Activated CD4-positive, alpha-beta T cell treated with anti-CD3 and anti-CD28 coated beads, Interleukin-2, amount 10 ng/mL, durations not matched to agents 7 days and 5 days (primary cell): ENCODE measurements at places on chromosomes 2 and 18. TPM values are rescaled to one million over a fixed set of nuclear protein-coding genes. Genes with fewer than 3 reads are reported as not detected.

DNA sequence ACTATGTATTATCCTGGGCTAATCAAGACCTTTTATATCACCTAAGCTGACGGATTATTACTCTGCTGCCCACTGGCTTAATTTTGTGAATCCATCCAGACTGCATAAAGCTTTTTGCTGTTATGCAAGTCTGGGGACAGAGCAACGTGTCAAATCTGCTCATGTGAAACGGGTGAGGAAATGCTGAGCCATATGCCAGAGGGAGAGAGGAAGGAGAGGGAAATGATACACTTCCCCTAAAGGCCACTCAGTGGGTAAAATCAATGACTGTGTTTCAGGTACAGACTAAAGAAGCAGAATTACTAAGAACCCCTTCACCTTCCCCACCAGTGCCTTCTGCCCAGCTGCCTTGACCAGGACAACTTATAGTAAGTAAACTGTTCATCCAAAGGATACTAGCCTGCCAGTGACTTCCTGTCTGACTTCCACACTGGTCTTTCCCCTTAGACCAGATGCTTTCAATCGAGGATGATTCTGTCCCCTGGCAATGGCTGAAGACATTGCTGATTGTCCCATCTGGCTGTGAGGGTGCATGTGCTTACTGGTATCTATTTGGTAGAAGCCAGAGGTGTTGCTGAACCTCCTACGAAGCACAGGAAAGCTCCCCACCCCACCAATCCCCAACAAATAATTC, 43.0 kb downstream of the STAT1 start:
- H3K4me1 ChIP-seq: peaks cover 64% of the 10 kb centered on the region
- H3K27me3 ChIP-seq: no peaks in the 10 kb centered on the region
- DNase-seq: no peak
- H3K36me3 ChIP-seq: peaks cover 86% of the 10 kb centered on the region

GRCh38 chr2:28435241-28435640, 42.6 kb downstream of the FOSL2 start:
- no peaks in the 10 kb centered on the region for H3K36me3 ChIP-seq
- peaks cover 30% of the 10 kb centered on the region for H3K4me1 ChIP-seq
- no peak for DNase-seq
- H3K27ac ChIP-seq: no peak overlapping the region
- no peaks in the 10 kb centered on the region for H3K27me3 ChIP-seq

Gene PARD3B
- total RNA-seq: 0.50 TPM

GRCh38 chr2:59791004-59791618, 762.3 kb downstream of the BCL11A start:
- no peak overlapping the region for H3K27ac ChIP-seq
- no peaks in the 10 kb centered on the region for H3K36me3 ChIP-seq
- no peak for DNase-seq
- no peak overlapping the region for H3K4me3 ChIP-seq
- no peaks in the 10 kb centered on the region for H3K4me1 ChIP-seq

- no peaks in the 10 kb centered on the region for H3K27me3 ChIP-seq
- no peaks in the 10 kb centered on the region for H3K36me3 ChIP-seq
- DNase-seq: no peak
- no peak overlapping the region for H3K4me3 ChIP-seq
- H3K27ac ChIP-seq: no peak overlapping the region
Observed at GRCh38 chr2:121232626-121233265, 52.3 kb downstream of the TFCP2L1 start.

DNA sequence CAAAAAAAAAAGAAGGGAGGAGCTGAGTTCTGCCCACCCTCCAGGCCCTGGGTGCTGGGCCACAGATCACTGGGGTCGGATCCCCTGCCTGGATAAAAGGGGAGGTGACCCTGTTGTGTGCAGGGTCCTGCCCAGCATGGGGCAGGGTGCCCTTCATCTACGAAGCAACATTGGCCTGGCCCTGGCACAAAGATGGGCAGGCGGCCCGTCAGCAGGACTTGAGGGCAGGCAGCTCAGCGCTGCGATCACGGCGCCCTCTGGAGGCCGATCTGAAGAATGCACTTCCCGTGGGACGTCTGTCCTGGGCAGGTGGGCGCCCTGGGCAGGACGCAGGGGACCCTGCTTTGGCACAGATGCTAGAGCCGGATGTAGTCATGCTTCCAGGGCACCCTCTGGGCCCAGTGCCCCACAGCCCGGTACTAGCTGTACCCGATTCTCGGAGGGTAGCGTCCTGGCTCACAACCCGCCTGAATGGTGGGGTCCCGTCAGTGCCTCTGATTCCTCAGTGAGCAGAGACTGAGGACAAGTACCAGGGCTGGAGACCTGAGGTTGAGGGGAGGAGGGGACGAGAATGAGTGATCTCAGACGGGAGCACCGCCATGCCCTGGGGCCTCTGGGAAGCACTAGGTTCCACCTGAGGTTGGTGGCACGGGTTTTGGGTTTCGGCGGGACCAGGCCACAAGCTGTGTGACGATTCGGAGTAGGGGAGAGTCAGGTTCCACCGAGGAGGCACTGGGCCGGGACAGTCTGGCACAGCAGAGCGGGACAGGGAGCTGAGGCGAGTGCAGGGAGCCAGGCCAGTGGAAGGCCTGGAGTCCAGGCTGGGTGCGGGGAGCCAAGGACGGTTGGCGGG, 18.0 kb downstream of the ARID5A start:
- no peak overlapping the region for H3K4me3 ChIP-seq
- peaks cover 28% of the 10 kb centered on the region for H3K4me1 ChIP-seq
- peak overlapping the region; percentile 62 for H3K27ac ChIP-seq

Gene GRB14
- not detected for total RNA-seq

- H3K27me3 ChIP-seq: peaks cover 7% of the 10 kb centered on the region
- DNase-seq: peak; percentile 21
- no peaks in the 10 kb centered on the region for H3K36me3 ChIP-seq
- peak overlapping the region; percentile 67 for H3K27ac ChIP-seq
Observed at GRCh38 chr2:201909961-201910361, 103.6 kb downstream of the CDK15 start.

- no peak for DNase-seq
- no peaks in the 10 kb centered on the region for H3K4me1 ChIP-seq
- no peaks in the 10 kb centered on the region for H3K36me3 ChIP-seq
- H3K27me3 ChIP-seq: no peaks in the 10 kb centered on the region
Observed at GRCh38 chr2:171271971-171272436, 111.3 kb upstream of the TLK1 start.

DNA sequence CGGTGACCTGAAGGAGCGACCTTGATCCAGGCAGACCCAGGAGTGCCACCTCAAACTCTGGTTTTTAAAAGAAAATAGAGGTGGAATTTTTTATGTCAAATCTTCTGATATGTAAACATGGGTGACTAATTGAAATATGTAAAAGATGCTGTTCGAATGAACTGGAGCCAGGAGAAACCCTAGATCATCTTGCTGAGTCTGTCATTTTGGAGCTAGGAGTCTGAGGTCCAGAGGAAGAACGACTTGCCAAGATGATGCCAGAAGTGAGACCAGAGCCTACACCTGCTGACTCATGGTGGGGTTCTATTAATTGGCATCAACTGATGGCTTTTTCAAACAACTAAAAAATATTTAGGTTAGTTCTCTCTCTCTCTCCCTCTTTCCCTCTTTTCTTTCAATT, 74.1 kb downstream of the ACAA2 start:
- H3K36me3 ChIP-seq: no peaks in the 10 kb centered on the region
- peaks cover 25% of the 10 kb centered on the region for H3K27me3 ChIP-seq
- no peaks in the 10 kb centered on the region for H3K4me1 ChIP-seq
- no peak overlapping the region for H3K4me3 ChIP-seq
- no peak for DNase-seq
